ENCODE measurements at places on chromosomes 3 and 15.
A peak's percentile ranks its signal among the peaks of the same experiment; 100 is the strongest.

GRCh38 chr3:107206141-107206540 lies 171.1 kb upstream of the CCDC54 start:
- DNase-seq = peak; percentile 70

DNA sequence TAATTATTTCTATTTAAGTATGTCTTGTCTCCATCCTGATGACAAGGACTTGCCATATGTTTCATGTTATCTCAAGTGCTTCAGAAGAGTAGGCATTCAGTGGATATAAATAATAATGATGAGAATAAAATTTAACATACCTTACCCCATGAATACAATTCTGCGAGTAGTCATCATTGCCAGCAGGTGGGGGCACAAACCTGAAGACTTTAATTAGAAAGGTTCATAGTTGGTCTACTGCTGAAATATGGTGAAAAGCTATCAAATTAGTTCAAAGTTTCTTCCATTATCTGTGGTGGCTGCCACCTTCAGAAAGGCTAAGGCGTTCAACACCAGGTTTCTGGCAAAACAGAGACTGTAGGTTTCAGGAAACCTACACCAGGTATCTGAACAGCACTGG lies 100.9 kb downstream of the P3H2 start:
- no peak for DNase-seq

- DNase-seq = no peak
Observed at GRCh38 chr15:68615301-68615700, 36.5 kb downstream of the CORO2B start.

DNA sequence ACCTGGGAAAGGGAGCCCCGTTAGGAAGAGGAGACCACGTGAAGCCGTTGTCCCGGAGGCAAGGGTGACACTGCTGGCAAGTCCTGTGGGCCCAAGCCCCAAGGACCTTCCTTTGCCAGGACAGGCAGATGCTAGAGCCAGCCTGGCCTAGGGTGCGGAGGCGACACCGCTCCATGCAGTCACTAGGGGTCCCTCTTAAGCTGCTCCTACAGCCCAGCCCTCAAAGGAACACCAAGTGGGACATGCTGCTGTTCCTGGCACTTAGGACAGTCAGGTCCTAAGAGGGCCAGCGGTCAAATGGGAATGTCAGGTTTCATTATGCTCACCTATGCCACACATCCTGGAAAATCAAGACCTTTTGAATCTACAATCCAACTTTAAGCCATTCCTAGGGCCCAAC lies 59.7 kb downstream of the RPN1 start:
- DNase-seq = no peak

DNA sequence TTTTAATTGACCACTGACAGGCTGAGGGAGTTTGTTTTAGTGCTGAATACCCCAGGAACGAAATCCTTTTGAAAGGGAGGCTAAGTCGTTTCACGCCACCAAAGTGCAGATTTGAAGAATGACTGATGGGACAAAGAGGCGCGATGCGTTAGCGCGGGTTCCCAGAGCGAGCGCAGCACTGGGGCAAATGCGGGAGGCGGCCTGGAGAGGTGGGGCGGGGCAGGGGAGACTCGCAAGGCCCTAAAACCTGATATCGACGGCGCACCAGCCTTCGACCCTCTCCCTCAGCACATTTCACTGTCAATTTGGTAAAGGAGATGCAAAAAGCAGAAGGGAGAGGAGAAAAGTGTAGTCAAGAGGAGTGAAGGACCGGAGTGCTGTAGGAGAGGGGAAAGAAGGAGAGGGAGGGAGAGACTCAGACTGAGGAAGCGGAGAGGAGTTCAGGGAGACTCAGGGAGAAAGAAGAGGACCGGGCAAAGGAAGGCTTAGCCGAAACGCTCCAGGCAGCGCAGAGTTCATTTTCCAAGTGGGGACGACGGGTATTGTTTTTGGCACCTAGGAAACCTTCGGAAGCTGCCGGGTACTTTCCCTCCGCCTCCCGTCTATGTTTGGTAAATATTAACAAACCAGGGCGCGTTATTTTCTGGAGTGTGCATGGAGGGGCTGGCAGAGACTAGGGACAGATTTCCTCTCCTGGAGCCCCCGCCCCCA lies 3.8 kb upstream of the FOXB1 start:
- no peak for DNase-seq

DNA sequence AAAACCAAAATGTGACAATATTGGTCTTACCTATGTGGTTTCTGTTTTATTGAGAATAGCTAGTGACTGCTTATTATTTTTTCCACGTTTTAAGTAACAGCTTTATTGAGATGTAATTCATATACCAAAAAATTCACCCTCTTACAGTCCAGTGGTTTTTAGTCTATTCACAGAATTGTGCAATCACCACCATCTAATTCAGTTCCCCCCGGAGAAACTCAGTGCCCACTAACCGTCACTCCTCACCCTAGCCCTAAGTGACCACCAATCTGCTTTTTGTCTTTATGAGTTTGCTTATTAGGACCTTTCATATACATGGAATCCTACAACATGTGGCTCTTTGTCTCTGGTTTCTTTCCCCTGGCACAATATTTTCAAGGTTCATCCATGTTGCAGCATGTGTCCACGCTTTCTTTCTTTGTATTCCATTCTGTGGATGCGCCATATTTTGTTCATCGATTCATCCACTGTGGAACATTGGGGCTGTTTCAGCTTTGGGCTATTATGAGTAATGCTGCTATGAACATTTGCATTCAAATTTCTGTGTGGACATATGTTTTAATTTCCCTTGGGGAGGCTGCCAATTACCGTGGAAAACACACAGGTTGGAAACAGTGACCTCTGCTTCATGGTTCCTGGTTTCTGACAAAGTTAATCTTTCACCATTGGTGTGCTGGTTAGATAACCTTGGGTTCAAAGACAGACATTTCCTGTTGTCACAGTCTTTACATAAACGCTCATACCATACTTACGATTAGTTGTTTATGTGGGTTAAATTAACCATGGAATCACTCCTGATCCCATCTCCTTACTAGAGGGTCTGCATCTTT lies 3.2 kb upstream of the BCL2L10 start:
- DNase-seq = no peak

- no peak for DNase-seq
Observed at GRCh38 chr3:143267989-143268388, 148.4 kb downstream of the CHST2 start.

GRCh38 chr3:161349529-161350312 lies 21.6 kb downstream of the SPTSSB start:
- peak; percentile 99 for DNase-seq

- no peak for DNase-seq
Observed at GRCh38 chr3:42195879-42196330, 70.1 kb downstream of the CCK start.

DNA sequence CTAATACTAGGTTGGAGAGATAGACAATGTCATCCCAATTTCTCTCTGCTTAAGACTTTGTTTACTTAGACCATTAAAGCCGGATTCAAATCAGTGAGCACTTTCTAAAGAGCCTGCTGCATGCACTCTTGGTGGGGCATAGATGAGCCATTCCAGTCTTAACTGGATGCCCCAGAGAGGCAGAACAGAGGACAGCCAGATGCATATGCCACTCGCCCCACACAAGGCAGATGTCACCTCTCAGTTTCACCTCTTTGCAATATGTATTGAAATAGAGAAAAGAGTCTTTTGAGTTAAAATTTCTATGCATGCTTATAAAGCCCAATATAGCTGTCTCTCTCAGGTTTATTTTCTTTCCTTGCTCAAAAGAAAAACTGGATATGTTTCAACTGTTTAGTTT lies 89.5 kb downstream of the LARS2 start:
- DNase-seq = no peak

GRCh38 chr3:61875976-61876671 lies 314.8 kb downstream of the PTPRG start:
- DNase-seq = no peak

DNA sequence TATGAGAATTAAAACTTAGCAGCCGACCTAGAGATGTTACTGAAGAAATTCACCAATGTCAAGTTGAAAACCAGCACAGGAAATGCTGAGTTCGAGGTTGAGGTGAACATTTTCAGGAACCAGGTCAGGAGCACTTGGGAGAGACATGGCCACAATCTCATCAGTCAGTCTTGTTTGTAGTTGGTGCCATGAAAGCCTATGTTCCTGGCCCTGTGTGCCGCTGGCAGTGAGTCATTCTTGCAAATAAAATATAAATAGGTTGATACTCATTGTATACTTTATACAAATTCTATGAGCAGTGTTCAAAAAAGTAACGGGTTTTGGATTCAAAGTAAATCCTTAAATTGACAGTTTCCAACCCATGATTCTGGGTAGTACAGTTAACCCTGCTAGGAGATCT lies 1.5 kb upstream of the FSIP1 start:
- peak; percentile 53 for DNase-seq

GRCh38 chr3:58353722-58354553 lies 21.2 kb downstream of the PXK start:
- no peak for DNase-seq

DNA sequence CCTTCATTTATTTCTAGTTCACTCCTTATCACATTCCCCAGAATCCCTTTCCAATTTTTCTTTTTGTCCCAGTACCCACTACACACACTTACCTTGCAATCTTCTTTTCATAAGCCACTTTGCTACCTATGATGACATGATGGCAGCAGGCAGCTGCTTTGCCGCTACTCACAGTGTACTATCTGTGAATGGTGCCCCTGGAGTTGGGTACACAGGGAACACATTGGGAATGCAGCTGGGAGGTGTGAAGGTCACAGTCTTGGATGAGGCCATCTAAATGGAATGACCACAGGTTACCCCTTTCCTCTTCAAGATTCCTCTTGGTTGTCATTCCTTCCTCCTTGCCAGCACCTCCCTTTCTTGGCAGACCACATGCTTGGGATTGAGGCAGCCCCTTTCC lies 20.8 kb upstream of the TNIK start:
- no peak for DNase-seq

- DNase-seq = peak; percentile 16
Observed at GRCh38 chr3:40877631-40878463, 321.5 kb upstream of the CTNNB1 start.

- no peak for DNase-seq
Observed at GRCh38 chr3:150249779-150250470, 158.2 kb upstream of the TSC22D2 start.

GRCh38 chr3:53974324-53974723 lies 82.7 kb upstream of the SELENOK start:
- DNase-seq = no peak

GRCh38 chr3:141440942-141441341 lies 45.9 kb upstream of the RASA2 start:
- no peak for DNase-seq

DNA sequence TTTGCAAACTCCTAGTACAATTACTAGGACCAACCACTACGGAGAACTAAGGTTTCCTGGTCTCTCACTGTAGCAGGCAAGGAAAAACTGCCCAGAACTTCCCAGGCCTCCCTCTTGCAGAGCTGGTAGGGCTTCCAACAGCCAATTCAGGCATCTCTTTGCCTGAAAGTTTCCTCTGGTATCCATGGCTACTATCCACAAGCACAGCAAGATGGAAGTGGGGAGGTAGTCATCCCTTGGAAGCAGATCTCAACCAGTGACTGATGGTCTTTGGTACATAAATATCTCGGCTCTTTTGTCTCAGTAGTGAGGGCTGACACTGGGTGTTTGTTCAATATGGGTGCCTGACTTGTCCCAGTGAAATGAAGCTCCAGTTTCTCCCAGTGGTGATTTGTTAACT lies 201.3 kb upstream of the MRPL3 start:
- DNase-seq = no peak

- no peak for DNase-seq
Observed at GRCh38 chr3:71360180-71360579, 223.3 kb downstream of the FOXP1 start.

DNA sequence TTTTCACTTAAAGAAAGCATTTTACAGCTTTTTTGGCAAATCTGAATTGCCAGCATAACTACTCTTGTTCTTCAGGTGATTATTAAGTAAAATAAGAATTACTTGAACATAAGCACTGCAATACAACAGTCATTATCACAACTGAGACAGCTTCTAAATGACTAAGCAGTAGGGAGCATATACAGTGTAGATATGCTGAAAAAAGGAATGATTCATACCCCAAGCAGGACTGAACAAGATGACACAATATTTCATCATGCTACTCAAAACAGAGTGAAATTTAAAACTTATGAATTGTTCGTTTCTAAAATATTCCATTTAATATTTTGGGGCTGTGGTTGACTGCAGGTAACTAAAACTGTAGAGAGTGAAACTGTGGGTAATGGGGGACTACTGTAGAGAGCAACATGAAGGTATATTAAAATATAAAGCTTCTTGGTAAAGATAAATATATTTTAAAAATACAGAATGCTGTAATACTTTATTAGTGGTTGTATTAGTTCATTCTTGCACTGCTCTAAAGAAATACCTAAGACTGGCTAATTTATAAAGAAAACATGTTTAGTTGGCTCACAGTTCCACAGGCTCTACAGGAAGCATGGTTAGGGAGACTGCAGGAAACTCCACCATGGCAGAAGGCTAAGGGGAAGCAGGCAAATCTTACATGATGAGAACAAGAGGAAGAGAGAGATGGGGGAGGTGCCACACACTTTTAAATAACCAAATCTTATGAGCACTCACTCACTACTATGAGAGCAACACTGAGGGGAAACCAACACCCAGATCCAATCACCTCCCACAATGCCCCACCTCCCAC lies 84.8 kb downstream of the DCLK3 start:
- peak; percentile 92 for DNase-seq

DNA sequence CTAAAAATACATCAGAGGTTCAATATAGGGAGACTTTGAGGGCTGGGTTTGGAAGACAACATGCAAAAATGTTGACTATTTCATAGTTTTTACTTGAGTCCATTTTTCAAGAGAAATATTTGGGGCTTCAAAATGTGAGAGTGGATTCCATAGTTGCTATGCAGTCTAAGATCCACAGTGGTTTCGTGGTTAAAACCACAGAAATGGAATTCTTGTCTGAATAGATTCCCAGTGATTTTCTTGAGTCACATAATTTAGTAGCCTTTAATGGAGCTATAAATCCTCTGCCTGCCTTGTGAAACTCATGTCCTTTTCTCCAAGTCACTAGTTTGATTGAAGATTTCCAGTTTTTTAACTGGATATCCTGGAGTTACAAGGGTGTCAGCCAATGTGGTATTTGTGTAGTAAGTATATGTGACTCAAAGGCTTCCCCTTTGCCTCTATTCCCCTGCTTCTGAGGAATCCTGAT lies 94.7 kb upstream of the RBMS3 start:
- DNase-seq = peak; percentile 36

- DNase-seq = no peak
Observed at GRCh38 chr15:69784798-69785566, 312.7 kb downstream of the TLE3 start.

GRCh38 chr3:22115581-22115980 lies 364.6 kb upstream of the ZNF385D start:
- peak; percentile 45 for DNase-seq

GRCh38 chr15:27059610-27060202 lies 88.7 kb downstream of the GABRG3 start:
- DNase-seq = peak; percentile 27

GRCh38 chr3:98259-98654 lies 98.3 kb upstream of the CHL1 start:
- DNase-seq = no peak

DNA sequence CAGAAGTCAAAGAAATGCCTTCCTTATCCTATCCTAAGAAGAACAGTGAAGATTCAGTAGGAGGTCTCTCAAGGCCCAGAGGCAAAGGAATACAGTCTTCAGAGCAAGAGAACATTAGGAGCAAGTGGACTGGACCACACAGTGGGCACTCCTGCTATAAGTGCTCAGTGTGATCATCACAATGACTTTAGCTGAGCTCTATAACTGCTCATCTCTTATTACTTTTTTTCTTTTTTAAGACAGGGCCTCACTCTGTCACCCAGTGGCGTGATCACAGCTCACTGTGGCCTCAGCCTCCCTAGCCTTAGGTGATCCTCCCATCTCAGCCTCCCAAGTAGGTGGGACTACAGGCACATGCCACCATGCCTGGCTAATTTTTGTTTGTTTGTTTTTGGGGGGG lies 48.1 kb downstream of the COL8A1 start:
- DNase-seq = no peak

- DNase-seq = no peak
Observed at GRCh38 chr3:21645121-21645897, 105.7 kb downstream of the ZNF385D start.

Measured in epithelial cell of esophagus (primary cell).